ENCODE measurements at places on chromosomes 2 and 18.

GRCh38 chr2:205692104-205692503 lies 9.8 kb downstream of the NRP2 start:
- no peak for DNase-seq

DNA sequence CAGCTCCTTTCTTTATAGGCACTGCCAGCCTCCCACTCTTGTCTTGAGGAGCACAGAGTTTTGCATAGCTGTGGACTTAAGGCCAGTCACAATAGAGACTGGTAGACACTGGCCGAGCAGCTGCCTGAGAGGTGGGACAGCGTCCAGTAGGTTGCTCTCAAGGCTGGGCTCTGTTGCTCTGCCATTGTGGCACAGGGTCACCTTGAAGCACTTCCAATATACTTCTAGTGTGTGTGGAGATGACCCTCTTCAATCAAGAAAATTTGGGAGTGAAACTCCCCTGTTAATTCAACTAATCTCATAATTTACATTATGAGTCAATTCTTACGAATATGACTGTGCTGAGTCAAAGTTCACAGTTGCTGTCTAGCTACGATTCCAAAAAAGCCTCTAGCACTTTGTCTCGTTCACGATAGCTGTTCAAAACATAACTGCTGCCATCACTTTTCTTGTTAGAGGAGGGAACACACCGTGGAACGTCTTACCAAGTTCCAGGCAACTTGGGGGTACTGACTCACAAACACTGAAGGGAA lies 636.2 kb downstream of the EPHA4 start:
- DNase-seq = no peak

GRCh38 chr2:119255760-119256581 lies 32.3 kb downstream of the STEAP3 start:
- peak; percentile 51 for DNase-seq

DNA sequence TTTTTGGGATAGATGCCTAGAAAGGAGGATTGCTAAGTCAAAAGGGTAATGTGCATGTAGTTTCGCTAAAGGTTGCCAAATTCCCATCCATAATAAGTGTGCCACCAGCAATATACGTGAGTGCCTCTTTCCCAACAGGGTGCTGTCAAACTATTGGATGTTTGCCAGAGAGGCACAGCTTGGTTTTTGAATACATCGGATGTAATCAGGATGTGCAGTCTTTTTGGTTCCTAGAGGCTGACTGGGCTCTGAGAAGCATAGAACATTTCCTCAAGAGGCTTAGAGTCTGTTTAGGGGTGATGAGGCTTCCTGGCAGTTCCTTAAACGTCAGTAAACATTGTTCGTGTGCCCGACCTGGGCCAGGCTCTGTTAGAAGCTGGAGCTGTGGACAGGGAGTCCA lies 28.0 kb downstream of the AGAP1 start:
- DNase-seq = no peak

- DNase-seq = no peak
Measured at GRCh38 chr2:105038383-105039061, 653 bp downstream of the MRPS9 start.

DNA sequence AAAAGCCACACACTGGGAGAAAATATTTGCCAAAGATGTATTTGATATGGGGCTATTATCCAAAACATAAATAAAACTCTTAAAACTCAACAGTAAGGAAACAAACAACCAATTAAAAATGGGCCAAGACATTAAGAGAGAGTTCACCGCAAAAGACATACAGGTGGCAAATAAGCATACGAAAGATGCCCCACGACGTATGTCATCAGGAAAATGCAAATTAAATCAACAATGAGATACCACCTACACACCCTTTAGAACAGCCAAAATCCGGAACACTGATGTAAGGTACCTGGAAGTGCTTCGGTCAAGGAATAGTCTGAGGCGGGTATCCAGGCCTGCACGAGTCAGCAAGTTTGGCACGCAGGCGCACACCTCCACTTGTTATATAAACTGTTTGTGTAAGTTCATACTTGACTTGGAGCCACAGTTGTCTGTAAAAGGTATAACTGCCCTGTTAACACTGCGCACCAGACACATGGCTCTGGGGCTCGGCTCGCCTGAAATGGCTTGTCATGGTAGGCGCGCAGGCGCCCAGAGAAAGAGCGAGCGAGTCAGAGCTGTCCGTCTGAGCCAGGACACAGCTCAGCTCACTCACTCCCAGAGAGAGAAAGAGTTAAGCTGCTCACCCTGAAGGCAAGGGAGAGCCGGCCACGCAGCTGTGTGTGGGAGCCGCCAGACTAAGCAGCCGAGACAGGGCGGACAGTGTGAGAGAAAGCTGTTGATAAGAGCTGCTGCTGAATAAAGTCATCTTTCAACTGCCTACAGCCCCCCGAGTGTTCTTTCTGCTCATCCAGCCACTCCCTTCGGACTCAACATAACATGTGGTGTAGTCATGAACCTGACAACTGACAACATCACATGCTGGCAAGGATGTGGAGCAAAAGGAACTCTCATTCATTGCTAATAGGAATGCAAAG lies 87.3 kb downstream of the HNRNPLL start:
- no peak for DNase-seq

GRCh38 chr18:35671966-35672603 lies 90.5 kb downstream of the GALNT1 start:
- no peak for DNase-seq

Data from endothelial cell (in vitro differentiated cells).